Stimulated activated CD4-positive, alpha-beta T cell treated with anti-CD3 and anti-CD28 coated beads, Interleukin-2, amount 100 ng/mL, for 24 hours (primary cell): ENCODE measurements at places on chromosomes 11 and 22.

DNA sequence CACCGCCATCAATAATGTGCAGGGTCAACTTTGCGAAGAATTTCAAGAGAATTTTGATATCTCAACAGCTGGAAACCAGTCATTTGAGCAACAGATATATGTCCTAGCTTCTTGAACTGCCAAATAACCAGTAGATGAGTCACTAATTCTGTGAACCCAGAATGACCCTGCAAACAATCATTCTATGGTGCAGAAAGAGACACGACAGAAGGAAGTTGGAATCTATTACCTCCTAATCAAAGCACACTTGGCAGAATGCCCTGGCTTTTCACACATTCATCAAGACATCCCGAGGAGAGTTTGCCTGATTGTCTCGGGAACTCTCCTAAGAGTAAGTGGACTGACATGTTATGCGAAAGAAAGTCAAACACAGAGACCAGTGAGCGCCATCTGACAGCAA, 621.1 kb downstream of the OPCML start:
- no peak for DNase-seq

- DNase-seq: no peak
Observed at GRCh38 chr11:8714622-8715225, 32.1 kb downstream of the RPL27A start.

- no peak for DNase-seq
Observed at GRCh38 chr11:106553304-106553703, 465.0 kb downstream of the GUCY1A2 start.

GRCh38 chr11:104690241-104690640, 208.0 kb downstream of the CASP12 start:
- DNase-seq: no peak

GRCh38 chr11:6825231-6825744, 20.2 kb upstream of the OR10A5 start:
- no peak for DNase-seq
